ENCODE measurements at places on chromosomes 2 and 18.
A peak's percentile ranks its signal among the peaks of the same experiment; 100 is the strongest.

- peak; percentile 77 for DNase-seq
These were observed 57.5 kb downstream of the HS1BP3 start for GRCh38 chr2:20593072-20594034.

- DNase-seq, result no peak
These were observed 146.7 kb downstream of the TSN start for GRCh38 chr2:121902171-121902591.

DNA sequence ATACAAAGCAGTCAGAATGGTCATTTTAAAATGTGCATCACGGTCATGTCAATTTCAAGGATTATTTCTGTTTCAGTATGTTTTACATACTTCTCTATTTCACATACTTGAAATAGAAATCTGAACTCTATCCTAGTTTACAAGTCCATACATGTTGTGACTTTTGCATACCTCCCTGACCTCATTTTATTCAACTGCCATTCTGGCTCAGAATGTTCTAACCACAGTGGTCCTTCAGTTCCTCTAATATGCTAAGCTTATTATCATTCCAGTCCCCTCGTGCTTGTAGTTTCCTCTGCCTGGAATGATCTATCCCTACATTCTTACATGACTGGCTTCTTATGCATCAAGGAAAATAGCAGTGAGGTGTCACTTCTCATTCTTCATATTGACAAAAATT, 295.6 kb downstream of the KIAA1328 start:
- DNase-seq, result peak; percentile 56

- no peak for DNase-seq
These were observed 202.3 kb upstream of the RAB6C start for GRCh38 chr2:129777146-129777545.

GRCh38 chr2:54714996-54715395, 8.5 kb upstream of the EML6 start:
- DNase-seq, result no peak

DNA sequence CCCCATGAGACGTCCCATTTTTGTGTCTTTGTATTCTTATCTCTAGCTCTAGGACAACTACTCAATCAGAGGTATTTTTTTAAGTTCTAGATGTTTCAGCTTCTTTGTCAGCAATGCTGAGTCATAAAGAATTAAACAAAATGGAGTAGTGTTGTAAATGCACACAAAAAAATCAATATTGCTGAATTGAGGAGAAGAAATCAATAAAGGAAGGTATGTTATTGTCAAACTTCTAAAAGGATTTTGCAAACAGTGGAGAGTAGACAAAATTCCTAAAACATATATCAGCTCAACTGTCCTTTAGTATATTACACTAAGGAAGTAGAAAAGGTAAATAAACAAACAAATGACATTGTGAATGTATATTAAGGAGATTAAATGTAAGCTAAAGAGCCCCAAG, 726.1 kb upstream of the NRXN1 start:
- no peak for DNase-seq

GRCh38 chr2:43724728-43725526, 48.7 kb upstream of the C1GALT1C1L start:
- DNase-seq, result no peak

DNA sequence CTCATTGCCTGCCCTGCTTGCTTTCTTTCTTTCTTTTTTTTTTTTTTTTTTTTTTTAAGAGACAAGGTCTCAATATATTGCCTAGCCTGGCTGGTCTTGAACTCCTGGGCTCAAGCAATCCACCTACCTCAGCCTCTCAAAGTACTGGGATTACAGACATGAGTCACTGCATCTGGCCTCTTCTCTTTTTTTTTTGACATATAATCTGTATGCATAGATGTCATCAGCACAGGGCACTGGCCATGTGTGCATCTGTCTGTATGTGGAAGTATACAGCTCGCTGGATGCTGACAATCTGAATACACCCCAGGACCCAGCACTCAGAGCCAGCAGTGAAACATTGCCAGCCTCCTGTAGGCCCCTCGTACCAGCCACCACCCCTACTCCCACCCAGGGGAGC, 49.5 kb downstream of the TFCP2L1 start:
- no peak for DNase-seq

DNA sequence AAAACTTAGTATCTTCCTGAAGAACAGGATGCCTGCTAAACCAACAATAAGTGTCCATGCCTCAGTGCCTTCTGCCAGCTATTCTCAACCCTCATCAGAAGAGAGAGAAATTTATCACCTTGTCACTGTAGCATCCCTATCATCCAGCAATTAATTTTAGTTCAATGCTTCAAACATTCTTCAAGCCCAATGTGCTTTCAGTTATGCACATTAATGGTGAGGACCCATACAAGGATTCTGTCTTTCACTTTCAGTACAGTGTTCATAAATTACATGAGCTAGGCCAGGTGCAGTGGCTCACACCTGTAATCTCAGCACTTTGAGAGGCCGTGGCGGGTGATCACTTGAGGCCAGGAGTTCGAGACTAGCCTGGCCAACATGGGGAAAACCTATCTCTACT, 47.0 kb upstream of the MSH6 start:
- DNase-seq, result no peak

- no peak for DNase-seq
These were observed 17.8 kb downstream of the TRAK2 start for GRCh38 chr2:201433394-201433995.

DNA sequence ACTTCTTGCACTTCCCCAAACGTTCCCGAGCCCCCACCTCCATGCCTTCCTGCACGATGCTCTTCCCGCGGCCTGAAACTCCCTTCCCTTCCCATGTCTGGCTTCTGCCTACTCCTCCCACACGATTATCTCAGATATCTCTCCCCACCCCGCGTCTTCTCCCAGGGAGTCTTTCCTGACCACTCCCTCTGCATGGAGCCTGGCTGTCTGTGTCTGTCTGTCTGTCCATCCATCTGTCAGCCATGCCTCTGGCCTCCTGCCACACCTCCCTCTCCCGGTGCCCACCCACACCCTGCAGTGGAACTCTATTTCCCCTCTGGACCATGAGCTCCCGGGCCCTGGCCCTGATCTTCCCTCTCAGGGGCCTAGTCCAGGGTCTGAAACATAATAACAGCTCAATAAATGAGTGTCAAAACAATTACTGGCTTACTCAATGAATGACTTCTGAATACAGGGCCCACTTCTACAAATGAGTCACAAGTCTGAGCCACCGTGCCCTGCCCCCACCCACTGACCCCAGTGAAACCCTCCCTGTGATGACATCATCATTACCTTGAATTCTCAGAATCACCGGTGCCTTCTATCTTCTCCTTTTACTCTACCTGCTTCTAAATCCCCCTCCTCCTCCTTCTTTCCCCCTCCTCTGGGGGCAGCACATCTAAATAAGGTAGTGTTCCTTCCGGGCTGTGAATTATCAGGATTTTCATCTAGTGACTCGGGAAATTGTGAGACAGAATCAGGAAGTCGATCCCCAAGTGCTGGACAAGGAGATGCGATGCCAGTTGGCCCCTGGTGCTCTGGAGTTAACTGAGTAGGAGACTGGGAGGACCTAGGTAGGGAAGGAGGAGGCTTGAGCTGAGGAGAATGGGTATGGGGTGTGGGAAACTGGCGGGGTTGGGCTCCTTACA, 46.1 kb upstream of the PLB1 start:
- no peak for DNase-seq

- no peak for DNase-seq
These were observed 26.6 kb downstream of the RASGRP3 start for GRCh38 chr2:33503002-33503401.

DNA sequence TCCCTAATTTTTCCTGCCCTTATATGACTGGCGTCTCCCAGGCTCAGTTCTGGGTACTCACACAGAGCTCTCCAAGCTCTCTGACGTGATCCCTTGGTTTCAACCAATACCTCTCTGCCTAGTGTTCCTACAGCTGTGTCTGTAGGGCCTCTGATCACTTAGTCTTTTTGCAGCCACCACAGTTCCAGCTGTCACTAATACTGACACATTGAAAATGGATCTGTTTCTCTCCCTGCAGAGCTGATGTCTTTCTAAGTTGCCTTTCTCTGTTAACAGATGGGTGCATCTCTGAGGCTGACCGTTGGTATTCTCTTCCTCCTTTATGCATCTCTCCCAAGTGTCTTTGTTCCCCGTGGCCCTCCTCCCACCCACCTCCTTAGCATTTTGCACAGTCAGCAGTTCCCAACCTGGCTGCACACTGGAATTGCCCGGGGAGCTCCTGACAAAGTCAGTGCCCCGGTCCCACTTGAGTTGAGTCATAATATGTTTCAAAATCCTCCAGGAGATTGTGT, 62.5 kb downstream of the CERS6 start:
- no peak for DNase-seq

DNA sequence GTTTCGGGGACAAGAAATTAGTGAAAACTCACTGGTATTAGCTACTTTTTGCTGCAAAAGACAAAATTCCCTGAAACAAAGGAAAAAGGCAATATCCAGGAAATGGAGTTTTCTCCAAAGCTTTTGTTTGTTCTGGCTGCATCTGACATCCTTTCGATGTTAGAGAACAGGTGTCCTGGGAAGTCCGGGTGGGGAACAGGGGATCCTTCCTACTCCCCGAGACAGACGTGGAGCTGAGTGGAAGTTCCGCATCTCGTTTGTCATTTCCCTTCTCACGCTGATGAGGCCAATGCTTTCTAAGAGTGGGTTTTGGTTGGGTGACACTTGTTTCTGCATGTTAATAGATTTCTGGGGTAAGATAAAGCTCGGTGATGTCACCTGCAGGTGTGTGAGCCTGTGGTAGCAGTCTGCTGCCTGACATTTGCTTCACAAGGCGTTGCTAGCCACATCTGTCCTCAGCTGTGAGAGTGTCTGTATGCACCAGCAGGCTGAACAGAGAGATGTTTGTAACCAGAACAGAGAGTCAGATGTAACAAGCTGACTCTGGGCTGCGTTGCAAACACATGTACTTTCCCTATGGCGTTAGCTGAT, 125.9 kb downstream of the ACOXL start:
- no peak for DNase-seq

GRCh38 chr18:43710135-43710534, 432.8 kb upstream of the SYT4 start:
- DNase-seq, result no peak

DNA sequence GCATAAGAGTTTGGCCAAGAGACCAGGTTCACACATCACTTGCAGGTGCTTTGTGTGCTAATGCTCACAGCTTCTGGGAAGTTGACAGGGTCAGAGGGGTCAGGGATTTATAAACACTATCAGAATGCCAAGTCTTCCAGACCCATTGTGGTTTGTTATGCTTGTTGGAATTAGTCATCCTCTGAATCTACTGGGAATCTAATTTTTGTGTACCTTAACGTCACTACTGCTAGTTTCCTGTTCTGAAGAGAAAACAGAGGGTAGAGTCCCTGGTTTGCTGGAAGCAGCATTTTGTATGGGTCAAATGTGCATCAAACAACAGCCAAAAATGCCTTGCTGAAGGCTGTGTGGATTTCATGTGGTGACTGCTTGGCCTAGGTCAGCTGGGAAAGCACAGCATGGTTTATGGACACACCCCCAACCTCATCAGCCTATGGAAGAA, 33.3 kb downstream of the ANTXR1 start:
- DNase-seq, result peak; percentile 67

- DNase-seq, result no peak
These were observed 253.4 kb downstream of the HDAC4 start for GRCh38 chr2:239147376-239147775.

Measured in non-pigmented ciliary epithelial cell (primary cell).